Metanephros (tissue), 2 donors: ENCODE measurements at places on chromosomes 12 and 14. TPM values are rescaled to one million over a fixed set of nuclear protein-coding genes. Genes with fewer than 3 reads are reported as not detected.

Gene RPL10L
- total RNA-seq, result not detected

Gene GLIPR1L1
- total RNA-seq, result not detected

Gene AQP2
- 339 TPM for total RNA-seq

Gene SLC7A8
- 50.2 TPM for total RNA-seq

Gene FSCB
- 0.12 TPM for total RNA-seq

Gene SGPP1
- 42.3 TPM for total RNA-seq

Gene MFAP5
- total RNA-seq, result 42.2 TPM

Gene LRRC10
- not detected for total RNA-seq

Gene IFI27
- 20.4 TPM for total RNA-seq

Gene KLRC1
- 0.41 TPM for total RNA-seq

Gene BEGAIN
- 2.8 TPM for total RNA-seq

Gene CCNB1IP1
- total RNA-seq, result 89.1 TPM

Gene KLRG1
- total RNA-seq, result 3.9 TPM

Gene P2RX7
- total RNA-seq, result 2.3 TPM

Gene PTGER2
- 8.3 TPM for total RNA-seq

Gene ACOT4
- 2.4 TPM for total RNA-seq
